ENCODE measurements at places on chromosomes 5 and 9.

DNA sequence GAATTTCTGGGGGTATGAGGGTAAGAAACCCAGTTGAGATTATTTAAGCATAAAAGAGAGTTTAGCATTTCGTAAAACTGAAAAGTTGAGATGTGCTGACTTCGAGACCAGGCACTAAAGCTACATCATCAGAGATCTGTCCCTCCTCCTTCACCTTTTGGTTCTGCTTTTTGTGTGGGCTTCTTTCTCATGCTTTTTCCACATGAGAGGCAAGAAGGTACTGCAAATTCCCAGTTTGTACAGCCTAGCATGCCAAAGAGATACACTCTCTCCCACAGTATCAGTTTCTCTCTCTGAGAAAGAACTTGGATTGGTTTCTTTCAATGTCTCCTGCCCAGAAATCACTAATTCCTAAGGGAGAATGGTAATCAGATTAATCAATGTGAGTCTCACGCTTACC, 584.7 kb downstream of the SEMA5A start:
- DNase-seq: no peak

DNA sequence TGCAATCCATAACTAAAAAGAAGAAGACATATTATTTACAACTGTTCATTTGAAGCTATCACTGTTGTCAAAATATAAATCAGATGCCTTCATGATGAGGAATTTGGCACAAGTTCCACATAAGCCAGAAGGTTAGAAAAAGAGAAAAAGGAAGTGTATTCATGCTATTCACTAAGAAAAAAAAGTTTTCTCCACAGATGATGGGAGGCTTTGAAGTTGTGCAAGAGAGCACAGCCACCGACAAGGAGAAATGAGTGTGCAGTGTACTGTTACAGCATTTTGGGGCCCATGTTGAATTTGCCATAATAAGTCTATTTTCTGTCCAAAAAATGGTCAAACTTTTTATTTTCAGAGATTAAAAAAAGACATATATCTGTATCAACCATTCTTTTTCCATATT, 32.9 kb upstream of the IFNK start:
- no peak for DNase-seq

DNA sequence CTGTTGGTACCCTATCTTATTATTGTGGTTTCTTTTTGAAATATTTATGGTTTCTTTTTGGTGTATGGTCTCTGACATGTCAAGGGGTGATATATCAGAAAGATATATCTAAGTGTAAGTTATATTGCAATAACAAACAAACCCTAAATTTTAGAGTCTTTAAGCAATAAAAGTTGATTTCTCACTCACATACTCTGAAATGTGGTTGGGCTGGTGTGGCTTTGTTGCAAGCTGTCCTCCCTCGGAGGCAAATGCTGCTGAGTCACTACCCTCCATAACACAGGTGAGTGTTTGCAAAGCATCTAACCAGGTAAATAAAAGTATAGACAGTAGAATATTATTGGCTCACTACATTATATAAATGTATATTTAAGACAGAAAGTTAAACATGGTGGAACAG, 253.2 kb downstream of the CDH18 start:
- DNase-seq: no peak

DNA sequence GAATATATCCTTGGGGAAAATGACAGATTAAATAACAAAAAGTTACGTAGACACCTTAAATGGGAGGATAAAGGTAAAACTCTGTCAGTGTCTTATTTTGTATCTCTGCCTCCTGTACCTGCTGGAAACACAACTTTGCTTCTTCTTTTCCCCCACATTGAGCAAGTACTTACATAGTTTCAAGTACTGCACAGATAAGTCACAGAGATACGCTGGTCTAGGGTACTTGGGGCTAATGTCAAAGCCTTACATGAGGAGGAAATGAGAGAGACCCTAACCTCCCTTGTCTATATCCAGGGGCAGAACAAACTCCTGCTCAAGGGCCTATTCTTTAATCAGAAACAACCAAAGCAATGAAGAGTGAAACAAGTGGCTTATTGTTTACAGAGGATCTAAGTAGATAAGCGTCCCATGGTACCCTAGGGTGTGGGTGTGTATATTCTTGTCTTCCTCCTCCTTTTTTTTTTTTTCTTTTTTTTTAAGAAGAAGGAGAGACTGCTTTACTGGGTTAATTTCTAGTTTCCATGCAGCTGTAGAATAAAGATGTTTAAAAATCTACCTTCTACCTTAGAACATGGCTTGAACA, 43.1 kb downstream of the ELL2 start:
- DNase-seq: no peak

GRCh38 chr9:34992376-34992951, 2.9 kb downstream of the DNAJB5 start:
- DNase-seq: peak; percentile 61

- no peak for DNase-seq
Measured at GRCh38 chr5:78320401-78320800, 25.9 kb upstream of the AP3B1 start.

- no peak for DNase-seq
Measured at GRCh38 chr5:171776213-171776612, 9.4 kb upstream of the SMIM23 start.

GRCh38 chr9:121748727-121749423, 97.4 kb downstream of the DAB2IP start:
- peak; percentile 80 for DNase-seq

- DNase-seq: no peak
Measured at GRCh38 chr9:35179347-35180280, 17.8 kb downstream of the UNC13B start.

- no peak for DNase-seq
Measured at GRCh38 chr9:135010921-135011320, 76.5 kb upstream of the OLFM1 start.

- DNase-seq: no peak
Measured at GRCh38 chr9:83509402-83509801, 28.8 kb downstream of the FRMD3 start.

- DNase-seq: no peak
Measured at GRCh38 chr9:120893611-120894307, 16.8 kb upstream of the PHF19 start.

DNA sequence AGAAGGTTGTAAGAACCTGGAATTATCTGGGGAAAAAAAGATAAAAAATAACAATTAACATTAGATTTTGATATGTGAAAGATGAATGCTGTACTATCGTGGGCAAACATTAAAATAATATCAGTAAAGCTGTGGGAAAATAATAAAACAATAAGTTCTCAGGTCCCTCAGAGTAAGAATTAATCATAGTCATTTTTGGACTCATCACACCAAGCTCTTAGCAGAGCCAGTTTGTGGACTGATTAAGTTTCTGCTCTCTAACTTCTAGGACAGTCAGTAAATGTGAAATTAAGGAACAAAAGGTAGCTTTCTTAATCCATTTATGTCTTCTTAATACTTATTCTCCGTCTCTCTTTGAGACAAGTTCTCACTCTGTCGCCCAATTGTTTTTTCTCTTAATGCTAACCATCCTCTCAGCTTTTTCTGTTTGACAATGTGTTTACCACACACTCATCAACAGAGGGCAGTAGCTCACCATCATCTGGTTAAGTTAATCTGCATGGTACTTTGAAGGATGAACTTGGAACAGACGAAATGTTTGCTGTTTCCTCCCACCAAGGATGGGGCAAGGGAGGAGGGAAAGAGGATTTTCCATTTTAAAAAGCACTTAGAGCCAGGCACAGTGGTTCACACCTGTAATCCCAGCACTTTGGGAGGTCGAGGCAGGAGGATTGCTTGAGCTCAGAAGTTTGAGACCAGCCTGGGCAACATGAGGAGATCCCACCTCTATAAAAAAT, 5.3 kb upstream of the ACO1 start:
- DNase-seq: peak; percentile 47

- DNase-seq: no peak
Measured at GRCh38 chr9:22033012-22033630, 24.0 kb upstream of the CDKN2B start.

GRCh38 chr9:96524764-96525163, 74.8 kb downstream of the HABP4 start:
- DNase-seq: no peak

DNA sequence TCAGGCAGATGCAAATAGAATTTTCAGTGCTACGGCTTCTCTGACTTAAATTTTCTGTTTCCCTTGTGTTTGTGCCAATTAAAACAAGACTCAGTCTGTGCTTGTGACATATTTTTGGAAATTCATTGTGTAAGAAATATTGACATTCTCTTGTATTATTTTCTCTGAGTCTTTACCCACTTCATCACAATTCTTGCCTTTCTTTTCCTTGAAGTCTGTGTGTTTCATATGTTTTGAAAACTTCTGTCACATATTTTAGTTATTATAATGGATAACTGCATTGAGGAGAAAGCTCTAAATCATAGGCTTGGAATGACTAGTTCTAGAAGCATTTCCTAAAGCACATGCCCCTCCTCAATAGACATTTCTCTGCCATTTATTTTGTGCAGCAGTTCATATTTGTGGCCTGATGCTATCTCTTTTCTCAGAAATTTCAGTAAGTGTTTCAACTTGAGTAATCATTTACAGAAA, 206.6 kb downstream of the PALM2AKAP2 start:
- no peak for DNase-seq

DNA sequence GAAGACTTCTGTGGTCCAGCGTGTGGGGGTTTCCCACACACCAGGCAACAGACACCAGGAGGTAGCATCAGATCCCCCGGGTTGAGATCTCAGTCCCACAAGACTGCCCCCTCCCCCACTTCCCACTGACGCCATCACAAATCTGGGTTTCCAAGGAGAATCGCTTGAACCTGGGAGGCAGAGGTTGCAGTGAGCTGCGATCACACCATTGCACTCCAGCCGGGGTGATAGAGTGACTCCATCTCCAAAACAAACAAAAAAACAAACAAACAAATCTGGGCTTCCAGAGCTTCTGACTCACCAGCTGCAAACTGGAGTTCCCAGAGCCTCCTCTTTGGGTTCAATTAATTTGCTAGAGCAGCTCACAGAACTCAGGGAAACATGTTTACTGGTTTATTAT, 4.7 kb upstream of the GBGT1 start:
- no peak for DNase-seq

DNA sequence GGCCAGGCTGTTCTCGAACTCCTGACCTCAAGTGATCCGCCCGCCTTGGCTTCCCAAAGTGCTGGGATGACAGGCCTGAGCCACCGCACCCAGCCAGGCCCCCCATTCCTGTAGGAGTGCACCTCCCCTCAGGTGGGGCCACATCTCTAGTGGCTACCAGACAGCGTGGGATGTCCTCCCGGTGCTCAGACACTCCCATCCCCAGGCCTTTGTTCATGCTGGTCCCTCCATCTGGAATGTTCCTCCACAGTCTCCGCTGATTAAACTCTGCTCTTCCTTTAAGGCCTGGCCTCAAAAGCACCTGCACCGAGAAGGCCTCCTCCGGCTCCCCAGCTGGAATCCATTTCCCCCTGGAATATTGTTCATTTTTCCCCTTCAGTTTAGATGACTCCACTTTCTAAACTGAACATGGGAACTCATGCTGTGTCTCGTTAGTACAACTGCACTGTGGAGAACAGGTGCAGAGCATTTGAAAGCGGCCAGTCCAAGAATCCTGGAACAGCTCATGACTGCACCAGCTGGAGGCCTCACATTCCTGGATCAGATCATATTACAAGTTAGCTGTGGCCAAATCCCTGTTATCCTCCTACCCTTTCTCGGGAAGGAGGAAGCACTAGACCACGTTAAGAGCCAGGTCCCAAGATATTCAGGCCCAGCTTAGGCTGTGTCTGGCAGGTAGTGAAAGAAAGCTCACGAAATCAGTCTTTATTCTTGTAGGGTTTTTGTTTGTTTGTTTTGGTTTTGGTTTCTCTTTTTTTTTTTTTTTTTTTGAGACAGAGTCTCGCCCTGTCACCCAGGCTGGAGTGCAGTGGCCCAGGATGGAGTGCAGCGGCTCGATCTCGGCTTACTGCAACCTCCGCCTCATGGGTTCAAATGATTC, 10.8 kb upstream of the PRRC2B start:
- peak; percentile 73 for DNase-seq

- DNase-seq: no peak
Measured at GRCh38 chr5:123802298-123802951, 290.4 kb downstream of the CSNK1G3 start.

GRCh38 chr9:133113949-133114885, 6.8 kb downstream of the RALGDS start:
- peak; percentile 65 for DNase-seq

DNA sequence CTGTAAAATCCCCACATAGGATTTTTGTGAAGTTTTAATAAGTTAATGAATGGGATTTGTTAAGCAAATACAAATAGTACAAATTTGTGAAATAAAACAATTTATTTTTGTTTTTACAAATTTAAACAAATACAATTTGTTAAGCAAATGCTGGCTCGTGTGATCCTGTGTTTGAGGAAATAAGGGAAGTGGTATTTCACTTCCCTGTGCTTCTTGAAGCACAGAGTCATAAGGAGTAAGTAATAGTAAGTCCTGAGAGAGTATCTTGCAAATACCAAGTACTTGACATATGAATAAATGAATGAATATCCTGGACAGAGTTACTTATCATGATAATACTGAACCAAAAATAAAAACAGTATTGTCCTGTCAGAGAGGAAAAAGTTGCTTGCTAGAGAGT, 9.1 kb downstream of the SMIM3 start:
- DNase-seq: no peak

DNA sequence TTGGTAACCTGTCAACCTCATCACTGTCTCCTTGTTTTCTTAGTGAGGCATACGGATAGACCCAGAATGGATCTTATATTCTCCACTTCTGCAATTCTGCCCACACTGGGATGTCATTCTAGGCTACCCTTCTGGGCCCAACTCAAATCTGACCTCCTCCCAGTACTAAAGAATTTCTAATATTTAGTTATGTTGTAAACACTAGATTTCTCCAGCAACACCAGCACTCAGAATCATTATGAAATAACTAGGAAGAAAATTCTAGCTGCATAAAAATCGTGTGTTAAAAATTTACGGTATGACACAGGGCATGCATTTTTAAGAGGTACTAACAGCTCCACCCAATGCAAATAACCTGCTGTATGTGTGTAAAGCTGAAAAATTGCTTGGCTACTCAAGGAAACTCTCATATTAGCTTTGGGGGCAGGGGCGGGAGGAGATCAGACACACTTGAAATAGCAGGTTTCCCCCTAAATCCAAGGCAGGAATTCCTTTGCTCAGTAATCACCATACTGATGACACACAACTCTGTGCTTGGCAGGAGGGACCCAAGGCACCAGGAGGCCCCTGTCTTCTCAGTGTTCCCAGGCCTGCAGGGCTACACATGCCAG, 27.3 kb downstream of the MACROH2A1 start:
- DNase-seq: no peak

DNA sequence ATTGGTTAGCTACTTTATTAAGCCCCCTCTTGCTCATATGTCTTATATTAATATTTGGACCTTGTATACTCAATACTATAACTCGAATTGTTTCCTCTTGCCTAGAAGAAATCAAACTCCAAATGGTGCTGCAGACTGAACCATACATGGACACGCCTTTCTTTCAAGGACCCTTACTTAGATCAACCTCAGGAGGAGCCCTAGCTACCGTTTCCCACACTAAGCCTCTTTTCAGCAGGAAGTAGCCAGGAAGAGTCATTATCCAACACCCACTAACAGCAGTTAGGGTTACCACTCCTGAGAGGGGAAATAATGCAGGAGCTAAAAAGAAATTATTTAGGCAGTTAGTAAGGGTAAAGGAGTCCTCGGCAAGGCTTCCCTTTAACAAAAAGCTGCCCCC, 243.8 kb upstream of the PUM3 start:
- no peak for DNase-seq

- DNase-seq: no peak
Measured at GRCh38 chr9:95773053-95773418, 102.5 kb upstream of the ERCC6L2 start.

- no peak for DNase-seq
Measured at GRCh38 chr9:72228282-72228681, 79.0 kb downstream of the GDA start.

- DNase-seq: no peak
Measured at GRCh38 chr9:75039801-75040200, 11.7 kb upstream of the CARNMT1 start.
